Neuronal stem cell (in vitro differentiated cells): ENCODE measurements at places on chromosomes 13 and 19.
A peak's percentile ranks its signal among the peaks of the same experiment; 100 is the strongest.

DNA sequence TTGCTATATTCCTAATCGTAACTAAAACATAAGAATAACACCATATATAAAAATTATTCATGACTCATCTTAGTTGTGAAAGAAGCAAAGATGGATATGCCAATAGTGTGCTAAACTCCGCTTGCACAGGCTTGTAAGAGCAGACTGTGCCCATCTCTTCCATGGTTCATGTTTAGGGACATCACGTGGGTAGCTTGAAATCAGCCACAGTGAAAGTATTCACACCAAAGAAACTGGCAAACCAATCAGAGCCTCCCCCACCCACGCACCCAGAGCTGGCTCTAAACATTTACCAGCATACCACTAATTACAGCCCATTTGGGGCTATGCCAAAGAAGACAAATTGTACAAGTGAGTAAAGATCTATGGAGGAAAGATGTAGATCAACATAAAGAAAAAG is 147.5 kb downstream of the DIAPH3 start:
- DNase-seq, result no peak

DNA sequence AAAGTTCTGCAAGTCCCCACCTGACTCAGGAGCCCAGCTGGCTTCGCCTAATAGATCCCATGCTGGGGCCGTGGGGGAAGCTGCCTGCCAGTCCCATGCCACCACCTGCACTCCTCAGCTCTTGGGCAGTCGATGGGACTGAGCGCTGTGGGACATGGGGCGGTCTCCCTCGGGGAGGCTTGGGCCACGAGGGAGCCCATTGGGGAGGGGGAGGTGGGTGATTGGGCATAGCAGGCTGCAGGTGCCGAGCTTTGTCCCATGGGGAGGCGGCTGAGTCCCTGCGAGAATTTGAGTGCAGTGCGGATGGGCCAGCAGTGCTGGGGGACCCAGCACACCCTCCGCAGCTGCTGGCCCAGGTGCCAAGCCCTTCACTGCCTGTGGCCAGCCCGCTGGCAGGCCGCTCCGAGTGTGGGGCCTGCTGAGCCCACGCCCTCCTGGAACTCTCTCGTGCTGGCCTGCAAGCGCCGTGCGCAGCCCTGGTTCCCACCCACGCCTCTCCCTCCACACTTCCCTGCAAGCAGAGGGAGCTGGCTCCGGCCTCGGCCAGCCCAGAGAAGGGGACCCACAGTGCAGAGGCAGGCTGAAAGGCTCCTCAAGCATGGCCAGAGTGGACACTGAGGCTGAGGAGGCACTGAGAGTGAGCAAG is 467.3 kb downstream of the IRS2 start:
- DNase-seq, result no peak

GRCh38 chr19:45668342-45668871 is 386 bp downstream of the GIPR start:
- DNase-seq, result no peak

- DNase-seq, result no peak
These were observed 3.0 kb downstream of the ANGPTL4 start for GRCh38 chr19:8366961-8367326.

DNA sequence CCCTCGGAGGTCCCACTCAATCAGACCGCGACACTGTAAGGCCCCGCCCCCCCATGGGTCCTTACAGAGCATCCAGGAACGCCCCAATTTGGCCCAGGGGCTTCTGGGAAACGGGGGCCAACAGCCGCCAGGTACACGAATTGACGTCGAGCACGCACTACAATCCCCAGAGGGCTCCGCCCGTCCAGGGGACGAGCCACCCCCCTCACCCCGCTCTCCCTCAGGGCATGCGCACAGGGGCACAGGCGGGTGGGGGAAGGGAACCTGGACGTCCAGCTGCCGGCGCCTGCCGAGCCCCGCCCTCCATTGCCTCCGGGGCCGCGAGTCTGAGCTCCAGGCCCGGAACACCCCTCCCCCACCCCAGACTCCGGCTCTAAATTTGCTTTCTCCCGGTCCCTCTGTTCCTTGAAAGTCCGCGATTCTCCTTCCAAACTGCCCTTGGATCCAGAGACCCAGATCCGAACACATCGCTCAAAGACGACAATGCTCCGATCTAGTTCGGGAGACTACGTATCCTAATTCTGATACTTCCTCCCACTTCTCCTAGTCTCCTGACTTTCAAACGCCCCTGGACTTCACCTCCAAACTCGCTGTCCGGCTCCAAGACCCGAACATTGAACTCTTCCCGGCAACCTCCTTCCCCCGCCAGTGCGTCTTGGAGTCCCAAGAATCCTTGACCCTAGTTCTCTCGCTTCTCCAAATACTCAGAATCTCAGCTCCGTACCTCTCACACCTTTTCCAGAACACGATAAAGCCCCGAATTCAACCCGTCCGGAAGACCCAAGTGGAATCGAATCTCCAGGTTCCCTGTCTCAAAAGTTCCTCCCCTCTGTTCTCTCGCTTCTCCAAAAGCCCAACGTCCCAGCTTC is 770 bp downstream of the SERTAD3 start:
- DNase-seq, result peak; percentile 100

DNA sequence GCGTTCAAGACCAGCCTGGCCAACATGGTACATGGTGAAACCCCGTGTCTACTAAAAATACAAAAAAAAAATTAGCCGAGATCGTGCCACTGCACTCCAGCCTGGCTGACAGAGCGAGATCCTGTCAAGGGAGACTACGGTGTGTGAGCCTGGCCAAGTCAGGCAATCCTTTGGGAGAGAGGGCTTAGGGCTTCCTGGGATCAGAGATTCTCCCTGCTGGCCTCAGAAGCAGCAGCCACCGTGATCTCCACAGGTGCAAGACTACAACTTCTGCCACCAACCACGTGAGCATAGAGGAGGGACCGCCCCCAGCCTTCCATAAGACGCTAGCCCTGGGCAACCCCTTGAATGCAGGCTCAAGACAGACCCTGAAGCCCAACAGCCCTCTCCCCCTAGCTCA is 7.6 kb downstream of the MFSD12 start:
- no peak for DNase-seq

GRCh38 chr19:41591951-41592562 is 16.1 kb downstream of the CEACAM21 start:
- DNase-seq, result no peak

DNA sequence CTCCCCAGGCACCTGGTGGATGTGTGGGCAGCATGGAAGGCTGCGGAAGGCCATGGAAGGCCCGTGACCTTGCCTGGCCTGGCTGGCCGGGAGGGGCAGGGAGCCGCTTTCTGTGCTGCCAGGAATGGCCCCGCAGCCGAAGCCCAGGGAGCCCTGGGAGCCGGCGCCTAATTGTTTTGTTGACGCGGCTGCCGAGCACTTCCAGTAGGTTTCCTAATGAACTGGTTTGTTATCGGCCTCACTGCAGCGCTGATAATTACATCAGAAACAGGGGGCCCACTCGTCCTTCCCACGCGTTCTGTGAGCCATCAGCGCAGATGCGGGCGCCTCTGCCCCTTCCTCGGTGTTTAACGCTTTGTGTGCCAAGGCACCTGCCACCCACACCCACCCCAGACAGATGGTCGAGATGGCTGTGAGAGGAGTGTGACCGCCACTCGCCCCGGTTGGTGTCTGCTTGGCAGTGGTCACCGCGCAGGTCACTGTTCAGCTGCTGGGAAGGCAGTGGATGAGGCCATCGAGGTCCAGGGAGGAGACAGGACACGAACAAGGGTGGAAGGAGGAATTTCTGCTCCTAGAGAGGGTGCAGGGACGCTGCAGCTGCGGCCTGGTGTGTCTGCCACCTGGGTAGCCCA is 124.5 kb downstream of the KDM4B start:
- DNase-seq, result no peak

DNA sequence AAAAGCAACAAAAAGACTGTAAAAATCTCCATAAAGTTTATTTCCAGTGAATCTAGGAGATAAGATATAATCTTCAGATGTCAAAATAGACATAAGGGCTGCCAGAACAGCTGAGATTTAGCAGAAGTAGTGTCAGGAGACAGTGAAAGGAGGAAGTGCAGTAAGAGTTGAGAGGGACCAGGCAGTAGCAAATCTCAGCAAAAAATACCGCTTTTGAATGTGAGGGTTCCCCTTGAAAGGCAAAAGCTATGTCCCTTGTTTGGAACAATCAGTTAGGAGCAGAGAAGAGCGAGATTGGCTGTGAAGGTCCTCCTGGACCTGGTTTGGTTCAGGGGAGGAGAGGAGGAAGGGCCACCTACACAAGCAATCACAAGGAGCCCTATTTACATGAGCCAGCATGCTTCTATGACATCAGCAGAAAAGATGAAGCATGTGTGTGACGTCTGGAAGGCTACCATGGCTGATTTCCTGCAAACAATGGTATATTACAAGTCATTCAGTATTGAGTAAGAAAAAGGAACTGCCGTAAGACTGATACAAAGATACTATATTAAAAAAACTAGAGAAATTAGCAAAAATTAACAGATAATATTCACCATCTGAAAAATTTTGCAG is 98.9 kb upstream of the SIAH3 start:
- DNase-seq, result no peak

DNA sequence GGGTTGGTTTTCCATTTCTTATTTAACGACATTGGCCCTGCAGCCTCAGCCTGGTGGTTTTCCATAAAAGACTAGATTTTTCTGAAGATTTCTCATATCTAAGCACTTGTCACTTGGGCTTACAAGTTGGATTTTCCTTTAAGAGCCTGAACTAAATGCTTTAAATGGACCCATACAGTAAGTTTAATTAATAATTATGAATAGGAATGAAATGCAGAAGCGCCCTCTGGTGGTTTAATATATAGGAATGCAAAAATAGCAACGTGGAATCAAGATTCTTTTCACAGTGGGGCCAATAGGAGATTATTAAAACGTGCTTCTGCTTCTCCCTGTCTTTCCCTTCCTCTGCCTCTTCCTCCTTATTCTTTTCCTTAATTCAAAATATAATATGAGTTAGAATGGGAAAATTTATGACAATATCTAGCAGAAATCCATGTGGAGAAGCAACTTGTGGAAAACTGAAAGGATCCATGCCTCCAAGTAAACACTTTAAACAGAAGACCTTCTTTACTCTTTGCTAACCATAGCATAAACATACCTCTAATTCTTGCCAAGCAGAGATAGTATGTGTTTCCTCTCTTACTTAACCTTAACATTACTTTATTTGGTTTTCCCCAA is 324.0 kb downstream of the GPC5 start:
- no peak for DNase-seq

DNA sequence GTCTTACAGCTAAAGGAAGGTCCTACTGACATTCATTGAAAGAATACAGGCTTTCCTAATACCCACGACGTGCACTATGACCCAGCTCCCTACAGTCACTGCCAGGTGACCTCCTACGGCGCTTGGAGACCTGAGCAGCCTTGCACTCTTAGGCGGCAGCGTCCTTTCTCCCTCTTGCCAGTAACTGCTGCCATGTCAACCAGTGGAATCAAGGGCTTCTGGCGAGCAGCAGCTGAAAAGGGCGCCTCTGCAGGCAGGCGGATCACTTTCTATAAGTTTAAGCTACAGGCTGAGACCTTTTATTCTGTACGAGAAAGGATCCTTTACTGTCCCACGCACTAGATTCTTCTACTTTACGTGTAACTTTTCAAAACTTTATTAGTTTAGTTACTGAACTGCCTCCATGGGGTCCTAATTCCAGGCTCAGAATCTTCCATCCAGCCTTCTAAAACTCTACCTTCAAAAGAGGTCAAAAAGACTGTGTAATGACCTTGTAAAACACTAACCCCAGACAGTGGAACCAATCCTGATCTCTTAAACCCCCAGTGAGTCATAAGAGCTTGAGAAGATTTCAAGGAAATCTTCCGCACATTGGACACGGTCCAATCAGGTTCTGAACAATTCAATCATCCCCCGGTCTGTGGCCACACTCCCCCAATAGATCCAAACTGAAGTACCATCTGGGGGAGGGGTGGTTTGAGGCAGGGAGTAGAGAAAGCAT is 1.9 kb downstream of the KCTD12 start:
- DNase-seq, result no peak

- no peak for DNase-seq
These were observed 1.0 kb upstream of the TYROBP start for GRCh38 chr19:35908973-35909683.

DNA sequence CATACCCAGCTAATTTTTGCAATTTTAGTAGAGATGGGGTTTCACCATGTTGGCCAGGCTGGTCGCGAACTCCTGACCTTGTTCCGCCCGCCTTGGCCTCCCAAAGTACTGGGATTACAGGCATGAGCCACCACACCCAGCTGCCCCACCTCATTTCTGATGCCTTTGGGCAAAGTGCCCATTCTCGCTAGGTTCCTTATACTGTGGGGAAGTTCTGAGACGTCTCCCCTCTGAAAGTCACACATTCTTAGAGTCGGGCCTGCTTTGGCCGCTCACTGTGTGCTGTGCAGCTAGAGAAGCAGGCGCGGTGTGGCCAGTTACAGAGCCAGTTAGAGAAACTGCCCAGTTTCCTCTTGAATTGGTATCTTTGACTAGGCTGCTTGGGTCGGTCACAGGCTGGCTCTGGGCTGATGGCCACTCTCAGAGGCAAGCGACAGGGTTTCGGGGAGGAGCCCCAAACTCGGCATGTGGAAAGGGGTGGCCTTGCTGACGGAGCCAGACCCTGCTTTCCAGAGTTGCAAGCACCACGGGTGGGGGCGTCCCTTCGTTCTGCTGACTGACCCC is 18.0 kb downstream of the PRAM1 start:
- no peak for DNase-seq

DNA sequence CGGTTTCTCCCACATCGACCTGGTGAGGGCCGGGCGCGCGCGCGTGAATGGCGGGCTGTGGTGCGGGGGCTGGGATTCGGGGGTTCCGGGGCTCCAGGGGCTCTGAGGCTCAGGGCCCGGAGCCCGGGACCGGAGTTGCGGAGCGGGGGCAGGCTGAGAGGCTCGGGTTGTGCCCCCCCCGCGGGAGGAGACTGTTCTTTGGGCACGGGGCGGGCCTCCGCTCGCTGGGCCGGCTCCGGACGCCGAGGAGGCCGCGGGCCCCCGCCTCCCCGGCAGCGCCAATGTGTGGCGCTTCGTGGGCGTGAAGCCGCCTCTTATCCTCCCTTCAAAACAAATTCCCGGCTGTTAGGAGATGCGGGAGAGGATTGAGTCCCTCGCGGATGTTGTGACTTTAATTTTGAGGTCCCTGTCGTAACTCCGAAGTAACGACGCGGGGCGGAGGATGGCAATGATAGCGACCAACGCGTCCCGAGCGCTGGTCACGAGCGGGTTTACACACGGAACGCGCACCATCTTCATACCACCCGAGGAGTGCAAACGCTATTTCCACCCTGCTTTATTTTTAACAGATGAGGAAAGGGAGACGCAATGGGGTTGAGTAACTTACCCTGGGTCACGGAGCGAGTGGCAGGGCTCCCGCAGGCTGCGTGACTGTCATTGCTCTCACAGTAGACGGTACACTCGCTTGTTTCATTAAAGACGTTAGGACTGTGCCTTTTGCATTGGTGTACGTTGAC is 536 bp downstream of the UBA2 start:
- peak; percentile 15 for DNase-seq
